HFF-Myc (cell line): ENCODE measurements at places on chromosomes 6 and 20.

DNA sequence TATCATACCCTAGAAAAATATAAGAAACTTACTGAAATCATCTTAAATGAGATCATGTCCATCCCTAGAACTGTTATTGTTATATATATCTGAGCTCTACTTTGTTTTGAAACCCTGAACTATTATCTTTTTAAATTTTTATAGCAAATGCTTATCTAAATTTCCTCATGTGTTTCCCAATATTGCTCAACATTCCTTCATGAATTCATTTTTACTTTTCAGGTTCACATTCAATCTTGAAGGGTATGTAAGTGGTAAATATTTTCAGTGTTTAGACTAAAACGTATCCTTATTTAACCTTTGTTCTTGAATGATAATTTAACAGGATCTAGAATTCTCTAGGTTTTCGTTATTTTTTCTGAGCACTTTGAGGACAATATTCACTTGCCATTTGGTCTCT, 23.9 kb downstream of the PDE7B start:
- no peak for DNase-seq

DNA sequence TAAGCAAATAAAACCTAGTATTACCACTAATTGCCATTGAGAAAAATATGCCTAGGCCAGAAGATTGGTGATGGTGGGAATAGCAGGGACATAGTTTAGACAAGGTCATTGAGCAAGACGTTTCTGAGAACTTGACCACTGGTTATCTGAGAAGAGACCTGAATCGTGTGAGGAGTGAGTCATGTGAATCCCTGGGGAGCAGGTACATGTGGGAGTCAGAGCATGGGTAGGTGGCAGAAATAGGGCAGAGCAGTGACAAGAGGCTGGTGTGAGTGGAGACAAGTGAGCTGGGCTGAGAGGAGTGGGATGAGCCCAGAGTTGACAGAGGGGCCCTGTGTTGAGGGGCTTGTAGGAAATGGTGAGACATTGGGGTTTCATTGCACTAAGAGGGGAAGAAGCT, 16.4 kb downstream of the MICA start:
- no peak for DNase-seq

DNA sequence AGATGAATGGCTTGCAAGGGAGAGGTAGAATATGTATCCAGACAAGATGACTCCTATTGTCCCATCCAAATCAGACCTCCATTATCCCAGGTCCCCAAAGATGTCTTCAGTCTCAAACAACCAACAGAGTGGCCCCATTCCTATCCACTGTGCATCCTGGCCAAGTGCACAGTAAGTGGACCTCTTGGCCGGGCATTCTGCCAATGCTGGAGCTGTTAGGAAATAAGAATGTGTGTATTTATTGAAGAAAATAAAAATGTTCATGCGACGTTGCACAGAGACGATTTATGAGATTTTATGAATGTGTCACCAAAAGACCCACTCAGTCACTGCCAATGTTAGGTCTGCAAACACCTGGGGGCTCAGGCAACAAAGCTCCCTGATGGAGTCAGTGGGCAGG, 196.0 kb downstream of the MAFB start:
- no peak for DNase-seq

GRCh38 chr6:13472099-13472498, 15.3 kb downstream of the GFOD1 start:
- DNase-seq = peak; percentile 79

DNA sequence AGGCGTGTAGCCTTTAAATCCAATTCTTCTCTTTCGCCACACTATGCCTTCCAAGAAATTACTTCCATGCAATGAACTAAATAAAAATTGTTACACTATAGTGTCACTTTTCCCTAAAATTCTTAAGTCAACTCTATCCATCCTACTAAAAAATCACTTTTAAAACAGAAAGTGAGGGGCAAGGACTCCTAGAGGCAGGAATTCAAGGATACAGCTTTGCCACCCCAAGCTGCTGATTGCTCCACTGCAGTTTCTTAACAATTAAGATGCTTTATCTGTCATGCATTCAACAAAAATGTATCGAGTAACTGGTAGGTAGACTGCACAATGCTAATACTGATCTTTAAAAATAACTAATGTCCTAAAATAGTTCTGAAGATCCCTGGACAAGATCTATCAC, 4.3 kb downstream of the MCM9 start:
- no peak for DNase-seq

DNA sequence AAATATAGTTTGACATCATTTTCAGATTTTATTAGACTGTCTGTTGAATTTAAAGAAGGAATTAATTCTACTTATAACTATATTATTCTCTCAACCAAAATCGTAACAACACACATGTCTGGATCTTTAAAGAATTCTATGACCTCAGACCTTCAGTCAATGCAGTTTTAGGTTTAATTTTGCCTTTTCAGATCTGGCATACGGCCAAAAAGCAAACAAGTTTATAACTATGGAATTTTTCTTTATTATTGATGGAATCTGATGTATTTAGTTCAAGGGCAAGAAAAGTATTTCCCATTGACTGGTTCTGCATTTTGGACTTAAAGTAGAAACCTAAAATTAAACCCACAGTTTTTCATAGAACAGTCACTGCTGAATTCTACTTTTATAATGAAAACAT, 233.4 kb downstream of the EYA4 start:
- DNase-seq = no peak

- DNase-seq = peak; percentile 66
These were observed 45.7 kb downstream of the OR2B2 start for GRCh38 chr6:27866357-27867050.

DNA sequence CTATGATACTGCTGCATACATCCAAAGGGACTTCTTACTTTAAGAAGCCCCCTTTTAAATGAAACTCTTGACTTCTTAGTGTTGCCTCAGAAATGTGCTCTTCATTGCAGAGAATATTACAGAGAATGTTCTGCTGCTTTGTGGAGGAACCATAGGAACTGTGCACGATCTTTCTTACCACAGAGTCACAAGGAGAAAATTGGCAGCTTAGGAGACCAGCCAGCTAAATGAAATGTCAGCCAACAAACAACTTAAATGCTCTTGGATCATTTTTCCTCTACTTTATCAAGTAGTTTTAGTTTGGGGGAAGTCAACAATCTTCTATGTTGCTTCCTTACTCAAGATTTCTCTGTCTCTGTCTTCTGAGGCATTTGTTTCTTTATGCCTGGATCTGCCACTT, 125.9 kb upstream of the MLIP start:
- no peak for DNase-seq

GRCh38 chr6:80441131-80441530, 334.7 kb downstream of the BCKDHB start:
- no peak for DNase-seq

GRCh38 chr20:38337561-38338140, 8.6 kb upstream of the LBP start:
- DNase-seq = no peak

DNA sequence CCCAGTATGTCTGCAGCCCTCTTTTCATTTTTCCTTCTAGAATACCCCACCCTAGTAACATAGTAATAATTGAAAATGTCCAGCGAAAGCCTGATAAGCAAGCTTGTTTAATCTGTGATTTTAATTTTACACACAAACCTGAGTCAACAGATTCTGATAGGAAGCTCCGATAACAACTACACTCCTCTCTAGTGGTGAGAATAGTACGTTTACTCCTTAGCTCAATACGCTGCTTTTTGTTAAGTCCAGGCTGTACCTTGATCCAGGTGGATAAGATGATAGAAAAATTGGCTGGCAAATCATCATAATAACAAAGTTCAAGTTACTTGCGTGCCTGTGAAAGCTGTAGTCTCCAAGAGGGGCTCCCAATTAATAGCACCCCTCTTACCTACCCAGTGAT, 25.5 kb upstream of the DCBLD1 start:
- no peak for DNase-seq

GRCh38 chr6:120671519-120671918, 662.8 kb downstream of the TBC1D32 start:
- DNase-seq = no peak

DNA sequence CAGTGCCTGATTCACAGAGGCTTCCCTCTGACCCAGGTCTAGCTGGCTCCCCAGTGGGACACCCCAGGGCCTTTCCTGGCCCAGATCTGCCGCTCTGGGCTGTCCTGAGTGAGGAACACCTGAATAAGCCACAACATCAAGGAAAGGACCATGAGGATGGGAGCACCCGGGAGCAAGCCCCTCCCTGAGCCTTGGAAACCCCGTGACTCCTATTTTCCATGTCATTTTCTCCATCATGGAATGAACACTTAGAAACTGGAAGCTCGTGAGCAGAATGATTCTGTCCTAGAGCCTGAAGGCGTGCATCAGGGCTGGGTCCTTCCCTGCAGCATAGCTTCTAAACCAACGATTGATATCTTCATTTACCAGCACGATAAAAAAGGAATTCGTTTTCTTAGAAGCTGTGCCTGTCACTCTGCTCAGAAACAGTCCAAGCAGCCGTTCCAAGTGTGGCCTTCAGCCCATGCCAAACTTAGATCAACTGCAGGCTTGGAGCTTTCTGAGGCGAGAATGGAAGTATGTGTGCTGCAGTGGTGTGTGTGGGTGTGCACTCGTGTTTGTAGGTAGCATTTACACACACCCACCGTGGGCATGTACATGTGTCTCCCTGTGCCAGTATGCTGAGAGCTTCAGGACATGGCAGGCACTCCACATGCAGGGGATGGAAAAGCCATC, 83.2 kb upstream of the FOXC1 start:
- DNase-seq = no peak

GRCh38 chr20:39111359-39112177, 149.4 kb downstream of the DHX35 start:
- DNase-seq = no peak

- DNase-seq = peak; percentile 17
These were observed 171.6 kb upstream of the FBXL4 start for GRCh38 chr6:99119109-99120031.

DNA sequence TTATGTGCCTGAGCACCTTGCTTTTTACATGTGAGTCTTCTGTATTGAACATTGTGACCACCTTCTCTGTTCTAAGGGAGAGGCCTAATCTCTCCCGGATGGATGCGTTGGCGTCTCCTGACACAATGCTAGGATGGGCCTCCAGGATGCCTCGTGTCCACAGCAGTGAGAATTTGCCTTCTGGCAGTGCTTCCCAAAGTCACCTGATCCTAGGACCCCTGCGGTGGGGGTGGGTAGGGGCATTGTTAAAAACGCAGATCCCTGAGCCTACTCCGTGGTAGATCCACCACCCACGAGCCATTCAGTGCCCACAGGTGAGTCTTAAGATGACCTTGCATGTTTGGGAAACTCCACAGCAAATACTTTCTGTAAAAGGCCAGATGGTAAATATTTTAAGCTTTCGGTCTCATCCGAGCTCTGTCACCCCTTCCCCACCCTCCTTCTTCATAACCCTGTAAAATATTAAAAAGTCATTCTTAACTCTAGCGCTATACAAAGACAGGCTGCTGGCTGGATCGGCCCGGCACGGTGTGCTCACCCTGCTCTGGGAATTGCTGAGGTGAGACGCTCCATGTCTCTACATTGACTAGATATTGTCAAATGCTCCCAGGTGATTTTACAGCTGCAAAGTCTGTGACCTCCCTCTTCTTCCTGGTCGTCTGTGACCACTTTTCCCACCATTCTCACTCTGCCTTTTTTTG, 106.7 kb upstream of the IYD start:
- DNase-seq = no peak

- no peak for DNase-seq
These were observed 53.2 kb downstream of the RAMACL start for GRCh38 chr6:166533205-166533824.

DNA sequence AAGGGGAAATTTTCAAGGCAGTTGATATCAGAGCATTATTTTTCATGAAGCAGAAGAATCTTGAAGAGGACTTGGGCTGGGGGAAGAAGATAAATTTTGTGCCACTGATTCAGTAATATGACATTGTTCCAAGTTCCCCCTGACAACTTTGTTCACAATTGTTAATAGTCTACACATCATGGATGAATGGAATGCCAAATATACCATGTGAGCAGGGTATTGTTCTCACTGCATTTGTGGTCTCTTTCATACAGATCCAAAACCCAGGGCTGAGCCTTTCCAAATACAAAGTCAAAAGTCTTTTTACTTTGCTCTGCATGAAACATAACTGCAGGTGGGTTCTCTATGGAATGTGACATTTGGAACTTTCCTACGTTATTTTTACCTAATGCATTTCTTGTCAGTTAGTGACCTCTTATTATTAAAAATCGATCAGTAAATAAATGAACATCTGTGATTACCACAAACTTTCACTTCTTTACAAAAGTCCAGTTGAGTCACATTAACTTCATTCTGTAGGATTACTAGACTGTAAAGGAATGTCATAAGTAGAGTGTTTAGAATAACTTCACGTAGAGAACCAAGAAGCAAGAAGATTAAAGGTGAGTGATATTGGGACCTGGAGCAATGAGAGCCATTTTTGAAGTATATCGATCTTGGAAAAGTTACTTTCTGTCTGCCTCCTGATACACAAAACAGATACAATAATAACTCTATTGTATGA, 100.9 kb downstream of the RCAN2 start:
- DNase-seq = no peak

DNA sequence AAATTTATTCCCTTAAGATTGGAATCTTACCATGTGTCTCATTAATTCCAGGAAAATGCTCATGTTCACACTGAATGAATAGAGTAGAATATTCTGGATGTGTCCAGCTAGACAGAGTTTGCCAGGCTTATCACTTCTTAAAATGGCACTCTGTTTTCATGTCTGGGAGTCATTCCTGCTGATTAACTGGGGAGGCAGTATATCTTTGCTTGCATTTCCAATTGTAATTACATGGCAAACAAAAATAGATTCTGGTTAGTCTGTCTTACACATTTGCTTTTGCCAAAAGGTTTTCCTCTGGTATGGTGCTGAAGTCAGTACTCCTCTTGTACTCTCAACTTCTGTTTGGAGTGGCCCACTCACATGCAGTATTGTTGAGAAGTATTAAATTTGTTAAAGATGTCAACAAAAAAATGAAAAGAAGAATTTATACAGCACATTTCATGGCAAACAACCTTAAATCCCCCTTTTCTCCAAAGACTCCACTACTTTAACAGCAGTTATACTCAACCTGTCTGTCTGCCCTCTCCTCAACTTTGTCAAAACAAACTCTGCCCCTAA, 70.2 kb downstream of the TENT5A start:
- no peak for DNase-seq

DNA sequence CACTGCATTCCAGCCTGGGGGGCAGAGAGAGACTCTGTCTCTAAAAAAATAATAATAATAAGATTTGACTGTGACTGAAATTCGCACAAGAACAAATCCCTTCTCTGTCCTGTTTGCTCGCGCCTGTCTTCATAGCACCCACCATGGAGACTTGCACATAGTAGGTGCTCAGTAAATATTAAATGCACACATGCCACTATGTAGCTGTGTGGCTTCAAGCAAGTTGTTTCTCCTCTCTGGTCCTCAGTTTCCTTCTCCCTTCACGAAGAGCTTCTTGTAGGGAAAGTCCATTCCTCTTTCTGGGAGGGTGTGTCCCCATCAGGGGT, 15.4 kb upstream of the PTGIS start:
- no peak for DNase-seq

- DNase-seq = no peak
These were observed 9.8 kb upstream of the DEFB129 start for GRCh38 chr20:217266-217665.
